ENCODE measurements at places on chromosomes 7 and 10.

DNA sequence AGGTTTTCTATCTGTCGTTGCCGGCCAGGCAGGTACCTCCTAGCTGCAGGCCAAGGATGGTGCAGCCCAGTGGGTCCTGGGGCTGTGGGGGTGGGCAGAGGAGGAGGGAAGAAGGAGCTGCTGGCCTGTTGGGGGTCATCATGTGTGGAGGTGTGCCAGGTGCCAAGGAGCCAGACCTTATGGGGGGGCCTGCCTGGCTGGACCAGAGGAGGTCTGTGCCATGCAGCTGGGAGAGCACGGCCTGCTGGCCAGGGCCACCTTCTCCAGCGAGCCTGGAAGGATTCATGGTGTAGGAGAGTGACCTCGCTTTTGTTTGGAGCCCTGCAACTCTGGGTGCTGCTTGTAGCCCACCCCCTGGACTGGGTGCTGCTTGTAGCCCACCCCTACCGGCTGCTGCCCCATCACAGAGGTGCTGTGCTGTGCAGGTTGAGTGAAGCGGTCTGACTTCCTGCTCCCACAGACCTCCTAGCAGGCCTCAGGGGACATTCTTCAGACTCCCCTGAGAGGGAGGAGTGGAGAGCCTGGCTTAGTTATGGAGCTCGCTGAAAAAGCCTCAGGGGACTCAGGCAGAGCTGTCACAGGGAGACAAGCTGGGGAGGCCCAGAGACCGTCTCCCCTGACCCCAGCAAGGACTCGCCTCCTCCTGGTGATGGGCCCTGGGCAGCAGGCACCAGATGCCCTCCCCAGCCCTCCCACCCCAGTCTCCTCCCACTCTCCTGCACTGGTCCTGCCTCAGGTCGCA is 67.7 kb upstream of the AQP1 start:
- DNase-seq = no peak

DNA sequence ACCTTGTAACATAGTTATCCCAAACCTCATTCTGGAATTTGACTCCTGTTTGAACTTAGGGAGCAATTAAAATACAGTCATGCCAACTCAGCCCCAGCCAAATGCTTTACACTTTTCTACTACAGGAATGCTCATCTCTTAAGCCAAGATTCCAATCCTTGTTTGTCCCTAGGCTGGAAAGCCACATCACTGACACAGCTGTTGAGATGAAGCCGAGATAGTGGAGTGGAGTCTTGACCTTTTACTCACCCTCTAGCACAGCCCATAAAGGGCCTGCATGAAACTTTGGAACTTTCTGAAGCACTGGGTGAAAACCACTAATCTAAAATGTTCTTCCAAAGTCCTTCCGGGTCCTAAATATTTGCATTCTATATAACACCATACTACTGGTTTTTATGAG is 247.3 kb downstream of the ETV1 start:
- DNase-seq = no peak

DNA sequence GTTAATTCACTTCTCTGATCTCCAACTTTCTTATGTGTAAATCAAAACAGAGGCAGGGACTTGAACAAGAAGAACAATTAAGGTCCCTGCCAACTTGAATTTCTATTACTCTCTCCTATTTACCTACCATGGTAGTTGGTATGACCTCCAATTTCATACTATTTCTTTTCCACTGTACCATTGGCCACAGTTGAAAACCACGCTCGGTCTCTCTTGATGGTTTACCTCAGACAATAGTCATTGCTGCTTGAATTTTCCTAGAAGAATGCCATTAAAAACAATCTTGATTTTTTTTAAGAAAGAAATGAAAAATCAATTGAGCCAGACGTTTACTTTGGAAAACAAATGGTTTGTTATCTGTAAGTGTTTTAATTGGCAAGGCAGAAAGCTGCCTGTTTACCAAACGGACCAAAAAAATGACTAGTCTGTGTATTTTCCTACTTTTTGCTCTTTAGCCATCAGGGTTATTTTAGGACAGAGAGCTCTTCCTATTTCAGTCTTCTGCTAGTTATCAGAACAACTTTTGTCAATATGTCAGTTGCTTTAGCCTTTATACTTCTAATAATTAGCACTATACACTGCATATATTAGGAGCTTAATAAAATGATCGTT is 157.5 kb upstream of the PLXDC2 start:
- no peak for DNase-seq

DNA sequence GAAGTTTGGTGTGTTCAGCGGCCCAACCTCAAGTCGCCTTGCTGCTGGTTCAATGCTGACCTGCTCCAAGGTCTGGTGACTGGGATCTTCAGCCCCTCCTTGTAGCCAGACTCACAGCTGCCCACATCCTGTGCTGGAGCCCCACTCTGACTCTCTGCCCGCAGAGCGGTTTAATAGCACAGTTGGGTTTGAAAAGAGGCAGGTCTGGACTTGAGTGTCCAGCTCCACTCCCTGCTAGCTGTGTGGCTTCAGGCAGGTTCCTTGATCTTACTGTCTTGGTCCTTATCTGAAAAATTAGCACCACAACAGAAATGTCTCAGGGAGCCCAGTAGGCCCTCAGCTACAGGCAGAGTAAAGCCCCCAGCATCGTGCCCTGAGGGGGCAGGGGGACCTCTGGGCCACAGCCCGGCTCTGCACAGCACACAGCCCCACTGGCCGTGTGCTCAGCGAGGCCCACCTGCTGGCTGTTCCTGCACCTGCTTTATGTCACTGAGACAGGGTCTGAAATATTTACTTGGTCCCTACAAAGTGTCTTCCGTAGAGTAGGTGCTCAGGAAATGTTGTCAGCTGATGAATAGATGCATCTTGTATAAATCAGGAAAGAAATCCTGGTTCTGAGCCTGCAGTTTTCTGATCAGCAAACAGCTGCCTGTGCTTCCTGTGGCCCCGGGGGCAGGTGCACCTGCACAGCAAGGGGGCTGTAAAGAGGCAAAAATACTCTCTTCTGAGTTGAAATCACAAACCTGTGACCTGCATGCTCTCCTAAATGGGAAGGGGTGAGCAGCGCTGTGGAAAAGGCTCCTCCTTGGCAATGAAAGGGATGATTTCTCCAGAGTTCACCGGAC is 155.5 kb downstream of the SVIL start:
- no peak for DNase-seq

GRCh38 chr7:50826371-50827172 is 43.9 kb upstream of the GRB10 start:
- DNase-seq = no peak

DNA sequence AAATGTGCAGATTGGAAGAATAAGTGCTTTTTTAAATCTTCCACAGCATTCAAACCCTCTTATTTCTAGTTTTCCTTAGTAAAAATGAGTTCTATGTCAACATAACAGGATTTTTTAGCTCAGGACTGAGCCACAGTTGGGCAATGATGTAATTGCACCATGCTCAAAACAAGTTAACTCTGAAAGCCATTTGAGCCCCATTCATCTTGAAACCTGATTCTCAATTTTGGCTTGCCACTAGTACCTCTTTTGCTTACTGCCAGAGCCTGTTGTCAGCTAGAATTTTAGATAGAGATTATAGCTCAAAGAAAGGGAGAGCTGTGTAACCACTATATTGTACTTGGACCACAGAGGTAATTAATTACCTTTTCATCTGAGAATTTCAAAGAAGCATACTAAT is 1028.5 kb upstream of the PHF14 start:
- DNase-seq = no peak
